ENCODE measurements at places on chromosomes 6 and 20. TPM values are rescaled to one million over a fixed set of nuclear protein-coding genes. Genes with fewer than 3 reads are reported as not detected.

GRIK2 gene
- total RNA-seq = 2.7 TPM

GTSF1L gene
- total RNA-seq = not detected

BMP7 gene
- total RNA-seq = 27.2 TPM

HIVEP1 gene
- 8.3 TPM for total RNA-seq

LPIN3 gene
- 18.1 TPM for total RNA-seq

HLA-DRA gene
- total RNA-seq = 99.2 TPM
